ENCODE measurements at places on chromosomes 5 and 9. TPM values are rescaled to one million over a fixed set of nuclear protein-coding genes. Genes with fewer than 3 reads are reported as not detected.

N4BP3 gene
- total RNA-seq, result 0.32 TPM

- no peaks in the 10 kb centered on the region for H3K36me3 ChIP-seq
- no peaks in the 10 kb centered on the region for H3K27me3 ChIP-seq
- H3K4me1 ChIP-seq, result no peaks in the 10 kb centered on the region
- no peak for DNase-seq
- no peak overlapping the region for H3K4me3 ChIP-seq
These were observed 16.3 kb downstream of the DAPK1 start for GRCh38 chr9:87513880-87514535.

DNA sequence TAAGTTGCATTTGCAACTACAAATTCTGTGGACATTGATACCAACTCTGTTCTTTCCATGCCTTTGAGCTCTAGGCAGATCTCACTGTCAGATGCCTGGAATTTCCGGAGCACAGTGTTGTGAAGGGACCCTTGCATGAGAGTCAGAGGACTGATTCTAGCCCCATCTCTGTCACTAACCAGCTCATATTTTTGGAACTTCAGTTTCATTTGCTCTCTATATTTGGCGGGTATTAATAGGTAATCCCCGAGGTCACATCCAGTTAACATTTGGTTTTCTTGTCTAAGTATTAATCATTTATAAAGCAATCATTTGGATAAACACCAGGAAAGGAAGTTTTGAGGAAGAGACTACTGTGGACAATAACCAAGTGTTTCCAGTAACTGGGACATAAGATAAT lies 115.7 kb downstream of the MAN2A1 start:
- no peaks in the 10 kb centered on the region for H3K4me1 ChIP-seq
- no peak overlapping the region for H3K27ac ChIP-seq
- no peaks in the 10 kb centered on the region for H3K27me3 ChIP-seq
- H3K36me3 ChIP-seq, result no peaks in the 10 kb centered on the region
- H3K4me3 ChIP-seq, result no peak overlapping the region

DNA sequence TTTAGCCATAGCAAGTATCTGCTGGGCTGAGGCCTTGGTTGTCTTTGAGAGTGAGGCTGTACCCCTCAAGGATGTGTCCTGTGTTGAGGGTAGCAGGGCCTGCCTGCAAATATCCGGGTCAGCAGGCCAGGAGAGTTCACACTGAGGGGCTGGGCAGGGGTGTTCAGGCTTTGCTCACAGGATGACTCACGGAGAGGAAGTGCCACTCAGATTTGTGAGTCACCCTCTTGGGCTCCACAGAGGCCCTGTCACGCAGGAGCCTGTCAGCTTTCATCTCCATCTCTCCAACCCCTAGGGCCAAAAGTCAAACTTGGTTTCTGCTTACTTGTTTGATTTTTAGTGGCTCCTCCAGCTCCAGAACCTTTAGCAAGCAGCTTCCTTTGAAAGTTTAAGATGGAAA lies 211.5 kb downstream of the SEC61B start:
- no peaks in the 10 kb centered on the region for H3K4me1 ChIP-seq
- no peak overlapping the region for H3K4me3 ChIP-seq
- no peaks in the 10 kb centered on the region for H3K36me3 ChIP-seq
- no peak for DNase-seq
- no peak overlapping the region for H3K27ac ChIP-seq
- no peaks in the 10 kb centered on the region for H3K27me3 ChIP-seq

DNA sequence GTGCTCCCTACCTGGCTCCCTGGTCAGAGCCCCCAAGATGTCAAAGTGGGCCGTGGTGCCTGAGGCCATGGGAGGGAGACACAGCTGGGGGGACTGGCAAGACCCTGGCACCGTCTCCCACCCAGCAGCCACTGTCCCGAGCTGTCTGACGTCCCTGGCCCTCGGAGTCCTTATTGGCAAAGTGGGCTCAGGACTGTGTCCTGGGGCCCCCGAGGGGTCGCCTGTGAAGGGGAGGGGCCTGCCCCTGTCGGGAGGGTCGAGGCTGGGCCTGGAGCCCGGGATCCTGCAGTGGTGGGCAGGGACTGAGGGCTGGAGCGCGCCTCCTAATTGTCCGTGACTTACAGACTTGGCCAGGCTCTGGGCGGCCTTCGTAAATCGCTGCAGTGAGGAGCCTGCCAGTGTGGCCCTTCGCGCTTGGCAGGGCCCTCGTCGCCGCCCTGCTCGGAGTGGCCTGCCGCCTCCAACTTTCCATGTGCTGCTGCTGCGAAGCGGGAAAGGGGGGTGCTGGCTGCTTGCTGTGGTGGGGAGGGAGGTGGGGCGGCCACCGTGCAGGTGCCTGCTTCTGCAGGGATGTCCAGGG lies 13.7 kb downstream of the MYMK start:
- H3K36me3 ChIP-seq, result no peaks in the 10 kb centered on the region
- no peak for DNase-seq
- H3K27me3 ChIP-seq, result no peaks in the 10 kb centered on the region
- H3K27ac ChIP-seq, result no peak overlapping the region
- no peak overlapping the region for H3K4me3 ChIP-seq
- H3K4me1 ChIP-seq, result no peaks in the 10 kb centered on the region

DNA sequence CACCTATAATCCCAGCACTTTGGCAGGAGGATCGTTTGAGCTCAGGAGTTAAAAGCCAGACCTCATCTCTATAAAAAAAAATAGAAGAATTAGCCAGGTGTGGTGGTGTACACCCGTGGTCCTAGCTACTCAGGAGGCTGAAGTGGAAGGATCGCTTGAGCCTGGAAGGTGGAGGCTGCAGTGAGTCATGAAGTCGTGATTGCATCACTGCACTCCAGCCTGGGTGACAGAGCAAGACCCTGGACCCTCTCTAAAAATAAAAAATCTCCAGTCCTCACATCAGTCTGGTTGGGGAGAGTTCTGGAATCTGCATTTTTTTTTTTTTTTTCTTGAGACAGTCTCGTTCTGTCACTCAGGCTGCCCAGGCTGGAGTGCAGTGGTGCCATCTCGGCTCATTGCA lies 9.3 kb downstream of the FPGS start:
- H3K27me3 ChIP-seq, result no peaks in the 10 kb centered on the region
- no peak for DNase-seq
- no peaks in the 10 kb centered on the region for H3K4me1 ChIP-seq

SARDH gene
- 2.0 TPM for total RNA-seq
